Kidney tubule cell (primary cell): ENCODE measurements at places on chromosomes 5 and 9.

GRCh38 chr9:106691627-106692026, 171.3 kb upstream of the ZNF462 start:
- DNase-seq = no peak

GRCh38 chr5:61505281-61505680, 173.2 kb downstream of the ZSWIM6 start:
- no peak for DNase-seq

DNA sequence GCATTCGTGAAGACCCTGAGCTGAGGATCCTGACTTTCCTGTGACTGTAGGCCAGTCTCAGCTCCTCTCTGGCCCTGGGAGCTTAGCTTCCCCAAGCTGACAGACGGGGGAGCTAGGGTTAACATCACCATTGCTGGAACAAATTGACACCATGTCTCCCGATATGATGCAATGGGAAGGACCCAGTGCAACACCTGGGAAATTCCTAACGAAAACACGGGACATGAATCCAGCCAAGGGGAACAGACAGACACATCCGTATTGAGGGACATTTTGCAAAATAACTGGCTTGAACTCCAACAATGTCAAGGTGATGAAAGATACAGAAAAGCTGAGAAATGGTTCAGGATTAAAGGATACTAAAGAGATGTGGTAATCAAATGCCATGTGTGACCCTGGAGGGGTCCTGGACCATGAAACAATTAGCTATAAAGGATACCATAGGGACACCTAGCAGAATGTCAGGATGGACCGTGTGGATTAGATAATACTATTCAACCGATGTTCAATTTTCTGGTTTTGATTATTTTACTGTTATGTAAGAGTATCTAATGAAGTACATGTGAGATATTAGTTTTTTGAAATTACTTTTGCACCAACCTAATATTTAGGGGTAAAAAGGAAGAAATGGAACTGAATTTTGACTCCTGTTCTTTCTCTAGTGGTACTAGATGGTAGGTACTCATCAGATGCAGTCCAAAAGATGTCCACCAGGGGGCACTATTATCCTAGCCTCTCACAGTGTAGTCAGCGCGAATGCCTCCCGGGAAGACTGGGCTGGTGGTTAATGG, 52.7 kb downstream of the NDST1 start:
- peak; percentile 82 for DNase-seq

- no peak for DNase-seq
Observed at GRCh38 chr5:22431840-22432239, 421.3 kb downstream of the CDH12 start.

GRCh38 chr5:120621339-120621738, 157.2 kb downstream of the PRR16 start:
- DNase-seq = no peak
